ENCODE measurements at places on chromosomes 2 and 18.

- DNase-seq: peak; percentile 26
Measured at GRCh38 chr2:207530160-207531031, 634 bp downstream of the CREB1 start.

GRCh38 chr2:16763493-16763899 is 97.9 kb upstream of the CYRIA start:
- no peak for DNase-seq

GRCh38 chr2:209771474-209772289 is at the start of gene UNC80:
Gene UNC80, plus strand, starts transcription at chr2:209771832. Its CDS starts 241 bp downstream, at chr2:209772073.
- DNase-seq: no peak

- no peak for DNase-seq
Measured at GRCh38 chr2:150532879-150533278, 45.4 kb upstream of the RND3 start.

- no peak for DNase-seq
Measured at GRCh38 chr2:81523344-81523743, 1218.8 kb upstream of the LRRTM1 start.

GRCh38 chr18:24031318-24031717 is 16.8 kb downstream of the TTC39C start:
- no peak for DNase-seq

All from stimulated activated CD4-positive, alpha-beta T cell treated with anti-CD3 and anti-CD28 coated beads, TNF-alpha, amount 100 ng/mL, for 4 hours (primary cell).